Activated CD8-positive, alpha-beta T cell treated with anti-CD3 and anti-CD28 coated beads for 36 hours (primary cell): ENCODE measurements at places on chromosomes 5 and 9.

DNA sequence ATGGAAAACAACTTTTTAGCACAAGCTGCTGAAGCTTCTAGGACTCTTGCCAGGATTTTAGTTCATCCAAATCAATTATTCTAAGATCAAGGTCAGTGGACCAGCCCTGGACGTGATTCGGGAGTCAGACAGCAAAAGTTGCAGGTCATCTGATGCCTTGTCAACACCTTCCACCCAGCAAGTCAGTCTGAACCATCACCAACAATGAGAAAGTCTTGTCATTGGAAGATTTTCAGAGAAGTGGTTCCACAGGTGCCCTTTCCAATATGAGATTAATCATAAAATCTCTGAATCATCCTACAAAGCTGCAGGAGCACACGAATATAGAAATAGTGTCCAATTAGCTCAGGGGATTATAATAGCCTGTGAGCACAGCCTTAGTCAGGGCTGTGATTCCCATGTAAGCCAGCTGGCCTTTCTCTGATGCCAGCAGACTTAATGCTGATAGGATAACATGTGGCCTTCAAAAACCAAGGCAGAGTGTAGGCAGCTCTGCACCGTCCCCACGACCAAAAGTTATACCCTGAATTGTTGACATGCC lies 445.0 kb upstream of the TRPC7 start:
- no peak for DNase-seq

DNA sequence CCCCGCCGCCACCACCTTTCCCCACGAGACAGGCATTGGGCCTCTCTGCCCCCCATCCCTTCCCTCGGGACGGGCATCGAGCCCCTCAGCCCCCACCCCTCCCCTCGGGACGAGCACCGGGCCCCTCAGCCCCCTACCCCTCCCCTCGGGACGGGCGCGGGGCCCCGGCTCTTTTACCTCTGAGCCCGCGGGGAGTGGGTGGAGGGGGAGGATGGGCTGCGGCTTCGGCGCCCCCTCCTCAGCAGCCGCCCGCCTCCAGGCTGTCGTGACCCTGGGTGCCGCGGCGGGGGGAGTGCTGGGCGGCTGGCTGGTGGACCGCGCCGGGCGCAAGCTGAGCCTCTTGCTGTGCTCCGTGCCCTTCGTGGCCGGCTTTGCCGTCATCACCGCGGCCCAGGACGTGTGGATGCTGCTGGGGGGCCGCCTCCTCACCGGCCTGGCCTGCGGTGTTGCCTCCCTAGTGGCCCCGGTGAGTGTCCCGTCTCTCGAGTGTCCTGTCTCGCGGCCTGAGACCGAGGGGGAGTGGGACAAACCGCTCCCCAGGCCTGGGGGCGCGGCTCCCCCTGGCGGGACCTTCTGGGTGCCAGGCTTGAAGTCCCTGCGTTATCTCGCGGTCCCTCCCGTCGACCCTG lies 791 bp downstream of the SLC2A8 start:
- peak; percentile 36 for DNase-seq

GRCh38 chr9:98263482-98264357 lies 8.3 kb upstream of the TBC1D2 start:
- peak; percentile 89 for DNase-seq

GRCh38 chr5:130995254-130995515 lies 169.9 kb downstream of the HINT1 start:
- DNase-seq: no peak

GRCh38 chr5:57824047-57824446 lies 341.4 kb upstream of the ACTBL2 start:
- DNase-seq: no peak

GRCh38 chr5:176853151-176853778 lies 42.9 kb downstream of the UNC5A start:
- DNase-seq: no peak

GRCh38 chr5:160479926-160480325 lies 58.3 kb downstream of the PTTG1 start:
- no peak for DNase-seq

GRCh38 chr5:149014571-149015031 lies 48.3 kb downstream of the SH3TC2 start:
- DNase-seq: no peak

DNA sequence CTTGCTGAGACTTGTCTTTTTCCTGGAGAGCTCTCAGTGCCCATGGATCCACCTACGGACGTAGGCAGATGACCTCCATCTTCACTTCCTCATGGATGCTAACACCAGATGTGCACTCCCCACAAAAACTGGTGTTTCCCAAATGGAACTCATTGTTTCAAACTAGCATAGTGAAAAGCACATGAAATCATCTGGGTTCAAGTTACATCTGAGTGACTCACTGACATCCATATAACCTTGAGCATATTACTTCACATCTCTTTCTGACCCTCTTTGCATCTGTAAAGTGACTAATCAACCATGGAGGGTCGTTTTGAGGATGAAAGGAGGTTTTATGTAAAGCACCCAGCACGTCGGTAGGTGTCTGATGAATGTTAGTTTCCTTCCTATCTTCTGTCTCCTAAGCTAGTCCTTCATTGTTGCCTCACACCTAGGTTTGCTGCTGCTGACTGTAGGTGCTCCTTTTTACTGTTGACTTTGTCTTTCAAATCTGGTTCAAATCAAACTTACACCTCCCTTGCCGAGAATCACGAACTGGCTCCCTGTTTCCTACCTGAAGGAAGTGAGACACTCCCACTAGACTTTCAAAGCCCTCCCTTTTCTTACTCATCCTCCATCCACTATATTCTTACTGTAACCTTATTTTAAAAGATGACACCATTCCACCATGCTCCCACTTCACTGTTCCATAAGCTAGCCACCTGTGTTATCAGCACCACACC lies 10.3 kb downstream of the OCLN start:
- DNase-seq: no peak

DNA sequence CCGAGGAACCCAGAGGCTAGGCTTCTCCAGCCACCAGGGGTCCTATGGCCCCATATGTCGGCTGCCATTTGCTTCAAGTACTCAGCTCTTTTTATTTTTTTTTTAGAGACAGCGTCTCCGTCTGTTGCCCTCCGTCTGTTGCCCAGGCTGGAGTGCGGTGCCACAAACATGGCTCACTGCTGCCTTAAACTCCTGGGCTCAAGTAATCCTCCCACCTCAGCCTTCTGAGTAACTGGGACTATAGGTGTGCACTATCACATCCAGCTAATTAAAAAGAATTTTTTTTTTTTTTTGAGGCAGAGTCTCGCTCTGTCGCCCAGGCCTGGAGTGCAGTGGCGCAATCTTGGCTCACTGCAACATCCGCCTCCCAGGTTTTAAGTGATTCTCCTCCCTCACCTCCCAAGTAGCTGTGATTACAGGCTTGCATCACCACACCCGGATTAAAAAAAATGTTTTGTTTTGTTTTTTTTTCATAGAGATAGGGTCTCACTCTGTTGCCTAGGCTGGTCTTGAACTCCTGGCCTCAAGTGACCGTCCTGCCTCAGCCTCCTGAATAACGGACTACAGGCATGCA lies 8.9 kb downstream of the CERCAM start:
- no peak for DNase-seq

DNA sequence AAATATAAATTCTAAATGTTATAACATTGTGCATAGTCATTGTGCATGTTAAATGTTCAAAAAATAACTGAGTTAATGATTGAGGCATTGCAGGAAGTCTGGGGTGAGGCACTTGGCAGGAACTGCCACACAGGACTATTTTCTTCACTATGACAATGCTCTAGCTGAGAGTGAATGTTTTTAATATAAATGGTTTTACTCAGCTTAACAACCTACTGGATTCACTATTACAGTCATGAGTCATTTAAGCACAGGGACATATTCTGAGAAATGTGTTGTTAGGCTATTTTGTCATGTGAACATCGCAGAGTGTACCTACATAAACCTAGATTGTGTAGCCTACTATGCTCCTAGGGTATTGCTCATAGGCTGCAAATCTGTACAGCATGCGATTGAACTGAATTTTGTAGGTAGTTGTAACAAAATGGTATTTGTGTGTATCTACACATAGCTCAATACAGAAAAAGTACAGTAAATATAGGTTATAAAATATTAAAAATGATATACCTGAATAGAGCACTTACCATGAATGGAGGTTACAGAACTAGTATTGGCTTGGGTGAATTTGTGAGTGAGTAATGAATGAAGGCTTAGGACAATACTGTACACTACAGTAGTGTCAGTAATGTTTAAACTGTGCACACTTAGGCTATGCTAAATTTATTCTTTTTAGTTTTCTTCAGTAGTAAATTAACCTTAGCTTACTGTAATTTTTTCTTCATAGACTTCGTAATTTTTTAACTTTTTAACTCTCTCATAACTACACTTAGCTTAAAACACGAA lies 346.1 kb upstream of the PTGER4 start:
- peak; percentile 27 for DNase-seq

GRCh38 chr9:37405350-37405749 lies 17.1 kb upstream of the GRHPR start:
- DNase-seq: no peak

- no peak for DNase-seq
Observed at GRCh38 chr5:17340379-17340778, 122.9 kb downstream of the BASP1 start.

DNA sequence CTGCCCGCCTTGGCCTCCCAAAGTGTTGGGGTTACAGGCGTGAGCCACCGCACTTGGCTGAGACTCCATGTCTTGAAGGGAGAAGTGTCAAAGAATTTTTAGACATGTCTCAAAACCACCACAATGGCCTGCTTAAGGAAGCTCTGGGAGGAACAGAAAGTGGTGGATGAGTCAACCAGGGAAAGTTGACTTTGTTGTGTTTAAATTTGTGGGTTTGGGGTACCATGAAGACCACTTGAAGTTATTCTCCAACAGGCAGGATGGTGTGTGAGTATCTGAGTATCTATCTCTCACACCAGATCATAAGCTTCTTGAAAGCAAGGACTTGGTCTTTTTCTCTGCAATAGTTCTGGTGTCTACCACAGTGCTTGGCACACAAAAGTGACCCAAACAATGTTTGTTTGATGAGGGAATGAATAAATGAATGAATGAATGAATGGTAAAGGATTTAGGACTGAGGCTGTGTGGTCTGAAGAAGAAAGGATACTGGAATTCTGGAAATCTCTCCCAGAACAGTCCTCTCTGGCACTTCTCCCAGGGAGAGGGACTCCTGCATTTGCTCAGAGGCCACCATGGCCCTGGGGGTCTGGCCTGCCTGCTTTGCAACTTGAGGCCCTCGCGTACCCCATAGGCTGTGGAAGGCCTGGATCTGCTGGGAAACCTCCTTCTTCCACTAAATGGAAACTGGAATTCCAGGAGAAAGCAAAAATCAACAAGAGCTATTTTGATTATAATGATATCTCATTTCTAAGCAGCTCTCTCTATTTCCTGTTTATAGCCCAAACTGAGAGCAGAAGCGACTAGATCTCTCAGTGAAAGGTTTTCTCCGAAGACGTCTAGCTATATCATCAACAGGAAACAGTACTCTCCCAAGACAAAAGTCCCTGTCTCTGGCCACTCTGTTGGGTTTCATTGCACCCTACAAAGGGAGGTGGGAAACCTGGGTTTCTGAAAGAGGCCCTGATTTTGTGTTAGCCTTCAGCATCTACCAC lies 187.9 kb downstream of the PALM2AKAP2 start:
- peak; percentile 16 for DNase-seq

DNA sequence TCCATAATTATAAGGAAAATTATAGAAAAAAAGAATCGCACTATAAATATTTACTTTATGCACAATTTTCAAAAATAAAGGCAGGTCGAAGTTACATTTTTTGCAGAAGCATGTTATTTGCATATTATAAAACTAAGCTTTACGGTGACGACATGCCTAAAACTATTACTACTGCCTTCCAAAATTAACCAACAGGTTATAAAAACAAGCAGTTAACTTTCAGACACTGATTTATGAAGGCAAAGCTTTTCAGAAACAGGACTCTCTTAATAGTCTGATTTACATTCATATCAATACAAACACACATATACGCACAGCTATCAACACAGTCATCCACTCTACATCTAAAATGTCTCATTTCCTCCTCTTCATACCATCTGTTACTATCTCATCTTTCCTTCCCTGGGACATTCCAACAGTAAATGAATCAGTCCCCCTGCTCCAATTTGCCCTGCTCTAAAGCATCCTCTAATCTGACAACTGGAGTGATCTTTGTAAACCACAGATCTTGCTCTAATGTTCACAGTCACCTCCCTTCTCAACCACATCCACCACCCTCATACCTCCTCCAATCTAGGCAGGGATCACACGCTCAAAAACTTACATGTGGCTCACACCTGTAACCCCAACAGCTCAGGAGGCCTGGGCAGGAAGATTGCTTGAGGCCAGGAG lies 21.6 kb downstream of the FBXW11 start:
- peak; percentile 67 for DNase-seq

- no peak for DNase-seq
Observed at GRCh38 chr5:180238631-180239030, 29.6 kb upstream of the RASGEF1C start.

GRCh38 chr5:161934486-161934885 lies 86.6 kb downstream of the GABRA1 start:
- DNase-seq: no peak

DNA sequence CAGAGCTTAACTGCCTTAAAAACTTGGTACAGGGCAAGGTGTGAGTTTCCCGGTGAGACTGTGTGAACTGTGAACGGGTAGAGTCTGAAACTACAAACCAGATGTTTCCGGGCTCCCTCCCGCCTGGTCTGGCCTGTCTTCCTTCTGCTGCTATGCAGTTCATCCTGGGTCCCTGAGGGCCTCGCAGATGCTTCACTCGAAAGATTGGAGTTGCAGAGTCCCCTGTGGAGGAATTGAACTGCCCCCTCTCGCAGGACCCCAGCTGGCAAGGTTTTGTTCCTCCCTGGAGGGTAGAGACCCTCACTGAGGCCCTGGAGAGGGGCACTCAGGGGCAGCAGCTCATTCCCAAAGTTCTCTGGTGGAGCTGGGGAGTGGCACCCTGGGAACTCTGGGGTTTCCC lies 533 bp downstream of the DCANP1 start:
- no peak for DNase-seq

- no peak for DNase-seq
Observed at GRCh38 chr9:87086221-87086818, 139.0 kb upstream of the GAS1 start.

GRCh38 chr5:53024535-53024934 lies 35.4 kb downstream of the ITGA2 start:
- no peak for DNase-seq

- no peak for DNase-seq
Observed at GRCh38 chr9:73411494-73411893, 259.8 kb downstream of the ANXA1 start.

DNA sequence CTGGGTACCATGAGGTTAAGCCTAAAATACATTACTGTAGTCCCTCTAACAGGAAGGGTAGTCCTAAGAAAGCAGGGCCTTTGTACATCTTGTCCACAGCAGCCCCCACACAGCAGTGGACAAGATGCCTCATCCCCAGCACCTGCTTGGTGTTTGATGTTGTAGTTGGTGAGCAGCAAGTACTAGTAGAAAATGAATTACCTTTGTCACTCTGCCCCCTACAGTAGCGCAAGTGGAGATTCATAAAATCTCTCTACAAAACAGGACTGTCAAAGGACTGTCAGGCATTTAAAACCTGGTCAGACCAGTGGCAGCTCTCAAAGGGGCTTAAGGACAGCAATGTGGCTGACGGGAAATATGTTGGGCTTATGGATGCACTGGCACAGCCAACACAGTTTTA lies 122.5 kb downstream of the TMEM174 start:
- DNase-seq: no peak

- no peak for DNase-seq
Observed at GRCh38 chr5:167767795-167768194, 523.6 kb upstream of the WWC1 start.

- no peak for DNase-seq
Observed at GRCh38 chr5:109256486-109256885, 153.3 kb downstream of the PJA2 start.
